Kidney capillary endothelial cell (primary cell): ENCODE measurements at places on chromosomes 5 and 9.

GRCh38 chr5:55176176-55176818 is 3.3 kb upstream of the CDC20B start:
- no peak for DNase-seq

DNA sequence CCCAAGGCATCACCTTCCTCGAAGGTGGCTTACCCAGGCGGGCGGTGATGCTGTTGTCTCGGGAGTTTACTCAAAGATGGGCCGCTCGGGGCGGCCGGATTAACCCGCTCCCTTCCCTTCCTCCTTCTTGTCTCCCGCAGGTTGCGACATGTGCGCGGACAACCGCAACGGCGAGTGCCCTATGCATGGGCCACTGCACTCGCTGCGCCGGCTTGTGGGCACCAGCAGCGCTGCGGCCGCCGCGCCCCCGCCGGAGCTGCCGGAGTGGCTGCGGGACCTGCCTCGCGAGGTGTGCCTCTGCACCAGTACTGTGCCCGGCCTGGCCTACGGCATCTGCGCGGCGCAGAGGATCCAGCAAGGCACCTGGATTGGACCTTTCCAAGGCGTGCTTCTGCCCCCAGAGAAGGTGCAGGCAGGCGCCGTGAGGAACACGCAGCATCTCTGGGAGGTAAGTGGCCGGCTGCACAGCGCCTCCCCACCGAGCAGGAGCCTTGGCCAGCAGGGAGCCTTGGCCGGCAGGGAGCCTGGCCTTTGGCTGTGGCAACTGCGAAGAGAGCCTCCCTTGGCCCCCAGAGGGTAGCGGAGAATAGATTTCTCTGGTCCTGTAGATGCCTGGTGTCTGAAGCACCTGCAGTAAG is 10.6 kb downstream of the PRDM6 start:
- DNase-seq, result no peak

DNA sequence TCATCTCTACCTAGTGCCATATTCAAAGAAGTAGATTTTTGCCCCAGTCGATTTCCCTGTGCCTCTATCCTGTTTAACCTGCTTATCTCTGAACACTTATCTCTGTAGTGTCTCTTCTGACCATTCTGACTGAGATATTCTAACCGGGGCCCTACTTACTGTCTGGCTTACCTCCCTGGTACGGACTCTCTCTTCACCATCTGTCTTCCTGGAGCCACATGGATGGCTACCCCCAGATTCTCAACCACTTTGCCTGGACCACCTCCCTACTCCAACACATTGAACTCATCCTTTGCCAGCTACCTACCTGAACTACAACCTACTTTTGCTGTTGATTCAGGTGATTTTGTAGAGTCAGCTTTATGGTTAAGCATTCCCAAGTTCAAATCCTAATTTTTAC is 397.4 kb upstream of the SLC24A2 start:
- no peak for DNase-seq

GRCh38 chr9:105114964-105115728 is 129.3 kb upstream of the SLC44A1 start:
- no peak for DNase-seq

GRCh38 chr9:15349892-15350761 is 43.1 kb upstream of the TTC39B start:
- DNase-seq, result no peak

DNA sequence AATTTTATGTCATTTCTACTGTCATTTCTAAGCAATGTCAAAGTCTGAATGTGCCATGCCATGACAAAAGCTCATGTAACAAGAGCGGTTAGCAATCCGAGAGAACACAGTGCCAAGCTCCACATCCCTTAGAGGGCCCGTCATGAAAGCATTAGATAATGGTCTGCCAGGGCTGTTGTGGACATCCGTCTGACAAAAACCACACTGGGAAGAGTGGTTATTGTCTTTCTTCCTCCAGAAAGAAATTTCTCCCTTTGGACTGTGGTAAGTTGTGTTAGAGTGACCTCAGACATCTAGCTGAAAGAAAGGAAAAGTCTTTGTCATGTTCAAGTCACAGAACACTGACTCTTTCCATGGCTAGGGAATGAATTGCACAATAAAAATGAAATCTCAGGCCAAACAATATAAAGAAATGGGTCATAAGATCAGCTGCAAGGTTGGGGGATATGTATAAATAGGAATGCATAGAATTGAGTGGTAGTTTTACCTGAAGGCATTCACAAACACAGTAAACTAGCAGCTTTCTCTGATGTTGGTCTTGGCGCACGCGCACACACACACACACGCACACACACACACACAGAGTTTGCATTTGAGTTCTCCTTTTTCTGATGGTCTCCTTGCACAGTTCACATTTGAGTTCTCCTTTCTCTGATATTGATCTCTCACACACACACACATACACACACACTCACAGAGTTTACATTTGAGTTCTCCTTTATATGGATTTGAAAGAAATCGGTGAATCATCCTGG is 5.3 kb downstream of the SLC1A3 start:
- DNase-seq, result no peak

DNA sequence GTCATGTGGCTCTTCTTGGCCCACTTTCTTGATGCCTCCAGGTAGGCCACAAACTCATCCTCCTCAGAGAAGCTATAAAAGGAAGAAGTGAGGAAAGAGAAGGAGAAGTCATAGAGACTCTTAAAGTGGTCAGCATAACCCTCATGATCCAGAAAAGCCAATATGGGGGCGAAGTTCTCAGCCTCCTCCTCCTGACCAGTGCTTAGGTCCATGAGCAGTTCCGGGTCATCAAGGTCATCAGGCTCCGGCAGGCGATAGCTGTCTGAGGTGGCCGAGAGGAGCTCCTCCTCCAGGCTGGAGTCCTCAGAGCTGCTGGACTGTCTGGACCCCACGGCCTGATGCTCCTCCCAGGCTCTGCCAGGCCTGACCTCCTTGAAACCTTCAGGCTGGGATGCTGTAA is 34.7 kb downstream of the SH3TC2 start:
- no peak for DNase-seq

- DNase-seq, result no peak
Measured at GRCh38 chr9:123360161-123361085, 4.4 kb downstream of the CRB2 start.

DNA sequence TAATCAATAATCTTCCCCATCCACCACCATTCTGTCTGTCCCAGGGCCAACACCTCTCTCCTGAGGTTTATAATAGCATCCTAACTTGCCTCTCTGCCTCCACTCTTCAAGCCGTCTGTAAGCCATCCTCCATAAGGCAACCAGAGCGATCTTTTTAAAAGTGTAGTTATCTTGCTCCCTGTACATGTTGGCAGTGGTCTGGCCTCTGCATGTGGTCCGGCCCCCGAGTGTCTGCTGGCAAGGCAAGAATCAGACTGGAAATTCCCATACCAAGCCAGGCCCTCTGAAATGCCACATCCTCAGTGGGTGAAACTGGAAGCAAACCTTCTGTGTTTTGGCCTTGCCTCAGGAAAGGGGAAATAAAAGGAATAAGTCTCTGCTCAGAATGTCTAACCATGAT is 17.0 kb downstream of the TTLL11 start:
- no peak for DNase-seq

- DNase-seq, result no peak
Measured at GRCh38 chr5:110025160-110025559, 335.4 kb downstream of the MAN2A1 start.

DNA sequence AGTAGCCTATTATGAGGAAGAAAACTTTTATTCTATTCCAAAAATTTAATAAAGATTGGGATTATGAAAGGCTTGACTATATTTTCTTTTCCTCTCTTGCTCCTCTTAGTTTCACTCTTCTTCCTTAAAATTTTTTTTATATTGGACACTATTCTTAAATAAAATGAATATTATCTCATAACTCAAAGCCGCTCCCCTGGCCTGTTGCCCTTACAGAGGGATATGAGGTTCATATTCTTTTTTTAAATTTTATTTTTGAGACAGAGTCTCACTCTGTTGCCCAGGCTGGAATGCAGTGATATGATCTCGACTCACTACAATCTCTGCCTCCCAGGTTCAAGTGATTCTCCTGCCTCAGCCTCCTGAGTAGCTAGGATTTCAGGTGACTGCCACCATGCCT is 106.8 kb upstream of the MPDZ start:
- no peak for DNase-seq

DNA sequence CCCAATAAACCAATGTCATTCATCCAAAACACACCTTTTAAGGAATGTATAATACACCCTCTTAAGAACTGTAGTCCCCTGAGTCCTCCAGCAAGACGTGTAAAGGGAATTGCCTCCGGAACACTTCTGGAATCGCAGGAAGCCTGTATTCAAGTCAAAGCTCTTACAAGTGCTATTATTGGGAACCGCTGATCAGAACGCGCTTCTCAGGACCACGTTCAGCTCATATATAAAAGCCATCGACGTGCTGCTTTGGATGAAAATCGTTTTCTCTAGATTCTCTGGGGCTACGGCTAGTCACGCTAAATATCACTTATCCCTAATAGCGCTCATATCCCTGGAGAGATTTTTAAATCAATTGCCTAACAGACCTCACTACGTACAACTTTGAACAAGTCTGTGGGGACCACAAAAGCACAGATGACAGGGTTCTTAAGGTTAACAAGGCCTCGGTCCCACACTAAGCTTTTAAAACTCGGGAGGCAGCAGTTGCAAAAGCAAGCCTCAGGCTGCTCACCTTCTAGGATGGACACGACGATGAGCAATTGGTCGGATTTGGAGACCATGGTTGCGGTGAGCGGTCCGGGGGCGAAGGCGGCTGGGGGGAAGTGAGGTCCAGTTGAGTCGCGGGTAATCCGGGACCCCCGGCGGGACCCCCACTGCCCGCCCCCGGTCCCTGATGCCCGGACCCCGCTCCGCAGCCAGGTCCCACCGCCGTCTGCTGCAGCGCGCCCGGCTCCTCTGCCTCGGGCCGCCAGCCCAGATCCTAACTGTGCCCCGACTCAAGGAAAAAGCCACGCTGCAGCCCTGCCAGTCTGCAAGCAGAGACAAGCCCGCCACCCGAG is 548 bp downstream of the CEP120 start:
- peak; percentile 21 for DNase-seq

DNA sequence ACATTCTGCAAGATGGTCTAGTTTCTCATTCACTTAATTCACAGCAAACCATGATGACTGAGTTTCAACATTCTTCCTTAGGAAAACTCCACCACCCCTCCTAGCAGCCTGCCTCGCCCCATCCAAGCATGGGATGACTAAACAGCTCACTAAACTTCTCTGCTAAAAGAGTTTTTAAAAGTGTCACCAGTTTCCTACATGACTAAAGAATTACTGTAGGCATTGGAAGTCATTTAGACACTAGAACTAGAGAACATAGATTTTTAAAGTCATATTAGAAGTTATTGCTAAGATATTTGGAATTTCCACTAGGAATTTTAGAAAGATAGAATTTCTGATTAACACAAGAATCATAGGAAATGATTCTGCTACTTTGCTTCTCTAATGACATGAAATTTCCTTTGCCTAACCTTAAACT is 5.5 kb upstream of the ESM1 start:
- DNase-seq, result peak; percentile 75
